ENCODE measurements at places on chromosomes 6 and 20. TPM values are rescaled to one million over a fixed set of nuclear protein-coding genes. Genes with fewer than 3 reads are reported as not detected.

Gene COQ3
- 38.3 TPM for polyA plus RNA-seq

Gene PLN
- not detected for polyA plus RNA-seq

Gene RAB32
- 8.6 TPM for polyA plus RNA-seq

Gene PLG
- polyA plus RNA-seq: not detected

DNA sequence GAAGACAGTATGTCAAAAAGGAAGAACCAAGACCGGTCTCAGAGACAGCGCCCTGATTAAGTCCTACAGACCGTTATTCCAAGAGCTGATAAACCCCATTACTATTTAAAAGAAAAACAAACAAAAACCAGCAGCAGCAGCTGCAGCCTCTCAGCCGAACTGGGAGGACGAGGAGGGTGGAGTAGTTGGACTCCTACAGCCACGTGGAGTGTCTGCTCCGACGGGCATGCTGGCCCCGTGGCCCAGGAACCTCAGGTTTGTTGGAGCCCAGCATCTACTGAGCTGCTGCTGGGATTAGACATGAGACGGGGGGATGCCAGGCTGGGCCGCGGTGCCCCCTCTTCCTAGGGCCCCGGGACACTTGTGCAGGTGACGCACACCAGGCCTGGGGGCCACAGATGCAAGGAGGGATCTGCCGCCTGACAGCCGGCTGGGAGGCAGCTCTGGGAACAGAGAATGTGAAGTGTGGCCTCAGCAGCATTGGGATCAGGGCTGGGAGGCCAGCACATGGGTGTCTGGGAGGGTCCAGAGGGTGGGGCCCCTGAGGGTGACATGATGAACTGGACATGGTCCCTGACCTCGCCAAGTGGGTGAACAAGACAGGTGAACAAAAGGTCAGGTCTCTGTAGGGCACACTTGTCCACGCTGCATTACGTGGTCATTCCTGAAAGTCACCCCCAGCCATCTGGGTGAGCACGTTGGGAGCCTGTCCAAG is 2.9 kb upstream of the ZBTB46 start:
- no peak overlapping the region for H3K27ac ChIP-seq
- no peaks in the 10 kb centered on the region for H3K36me3 ChIP-seq
- DNase-seq: no peak

GRCh38 chr6:65116326-65116725 is 590.7 kb downstream of the EYS start:
- no peak for DNase-seq
- H3K27ac ChIP-seq: no peak overlapping the region
- no peak overlapping the region for H3K4me3 ChIP-seq
- no peaks in the 10 kb centered on the region for H3K27me3 ChIP-seq
- H3K4me1 ChIP-seq: no peaks in the 10 kb centered on the region
- H3K36me3 ChIP-seq: no peaks in the 10 kb centered on the region
